ENCODE measurements at places on chromosomes 2 and 18. TPM values are rescaled to one million over a fixed set of nuclear protein-coding genes. Genes with fewer than 3 reads are reported as not detected.

The ADRA2B gene
- total RNA-seq = under 0.01 TPM

The ZNF385B gene
- under 0.01 TPM for total RNA-seq

The CTAGE1 gene
- not detected for total RNA-seq

GRCh38 chr2:79906139-79906890 lies 393.5 kb downstream of the CTNNA2 start:
- DNase-seq = no peak

DNA sequence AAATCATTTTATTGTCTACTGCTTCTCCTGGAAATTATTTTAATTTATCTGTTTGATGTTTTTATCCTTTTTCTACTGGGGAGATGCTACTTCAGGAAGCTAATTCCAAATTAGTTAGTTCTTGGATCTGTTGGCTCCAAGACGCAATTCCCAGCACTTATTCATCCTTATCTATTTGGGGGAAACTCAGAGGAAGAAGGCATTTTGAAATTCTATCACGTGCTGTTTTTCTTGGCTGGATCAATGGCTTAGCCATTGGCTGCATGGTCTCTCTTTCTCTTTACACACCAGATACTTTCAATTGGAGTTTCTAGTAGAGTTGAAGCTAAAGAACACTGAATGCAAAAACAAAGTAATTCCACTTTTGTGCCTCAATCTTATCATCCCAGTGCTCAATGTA lies 98.3 kb downstream of the RAPGEF4 start:
- no peak for DNase-seq

The C1D gene
- 18.5 TPM for total RNA-seq

DNA sequence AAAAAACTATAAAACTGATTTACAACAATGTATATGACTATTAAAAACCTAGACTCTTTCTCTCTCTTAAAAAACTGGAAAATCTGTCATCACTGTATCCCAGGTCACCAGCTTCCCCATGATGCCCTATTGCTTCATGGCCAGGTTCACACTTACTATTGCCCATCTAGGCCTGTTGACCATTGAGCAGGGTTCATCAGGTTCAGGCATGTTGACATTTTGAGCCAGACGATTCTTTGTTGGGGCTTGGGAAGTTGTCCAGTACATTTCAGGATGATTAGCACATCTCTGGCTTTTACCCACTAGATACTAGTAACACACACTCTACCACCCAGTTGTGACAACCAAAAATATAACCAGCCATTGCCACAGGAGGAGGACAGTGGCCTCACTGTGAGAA lies 26.9 kb upstream of the RAB27B start:
- no peak for DNase-seq

GRCh38 chr2:112768432-112768831 lies 4.0 kb upstream of the CKAP2L start:
- DNase-seq = no peak

The SLC66A3 gene
- total RNA-seq = 28.0 TPM

- DNase-seq = no peak
Observed at GRCh38 chr18:9549405-9549804, 65.0 kb downstream of the PPP4R1 start.

DNA sequence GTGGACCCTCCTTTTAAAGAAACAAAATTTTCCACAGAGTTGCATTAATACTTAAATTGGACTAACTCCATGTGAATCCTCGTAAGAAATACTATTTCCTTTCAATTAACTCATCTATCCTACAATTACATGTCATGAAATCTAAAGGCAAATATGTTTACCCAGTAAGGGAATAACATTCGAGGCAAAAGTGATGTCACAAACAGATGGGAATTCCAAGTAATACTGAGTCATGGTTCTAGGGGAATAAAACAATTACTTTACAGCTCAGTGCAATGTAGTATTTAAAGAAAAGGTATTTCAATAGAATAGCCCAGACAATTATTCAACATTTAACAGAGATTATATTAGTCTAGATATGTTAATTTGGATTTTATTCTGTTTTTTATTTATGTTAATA lies 205.8 kb downstream of the ZNF385B start:
- no peak for DNase-seq

All from body of pancreas (tissue), 4 donors.